Activated CD4-positive, CD25-positive, alpha-beta regulatory T cell (primary cell): ENCODE measurements at places on chromosomes 2 and 18.

DNA sequence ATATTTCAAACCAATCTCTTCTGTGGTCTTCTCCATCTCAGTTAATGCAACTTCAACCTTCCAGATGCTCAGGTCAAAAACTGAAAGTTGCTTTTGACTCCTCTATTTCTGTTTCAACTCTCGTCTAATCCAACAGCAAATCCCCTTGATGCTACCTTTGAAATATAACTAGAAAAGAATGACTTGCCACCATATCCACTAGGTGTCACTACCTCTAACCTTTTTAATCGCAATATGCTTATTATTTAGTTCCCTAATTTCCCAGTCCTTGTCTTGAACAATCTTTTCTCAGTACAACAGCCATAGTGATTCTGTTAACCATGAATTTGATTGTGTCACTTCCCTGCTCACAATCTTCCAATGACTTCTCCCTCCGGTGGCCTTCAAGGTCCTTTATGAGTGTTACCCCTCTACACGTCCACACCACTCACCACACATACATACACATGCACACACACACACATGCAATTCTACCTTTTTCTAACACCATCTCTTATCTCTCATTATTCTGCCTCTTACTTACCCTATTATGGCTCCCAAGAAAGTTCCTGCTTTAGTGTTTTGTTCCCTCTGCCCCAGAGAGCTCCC, 245.5 kb upstream of the KCNJ3 start:
- DNase-seq: no peak

- DNase-seq: no peak
Observed at GRCh38 chr2:238285653-238286082, 2.7 kb downstream of the PER2 start.

DNA sequence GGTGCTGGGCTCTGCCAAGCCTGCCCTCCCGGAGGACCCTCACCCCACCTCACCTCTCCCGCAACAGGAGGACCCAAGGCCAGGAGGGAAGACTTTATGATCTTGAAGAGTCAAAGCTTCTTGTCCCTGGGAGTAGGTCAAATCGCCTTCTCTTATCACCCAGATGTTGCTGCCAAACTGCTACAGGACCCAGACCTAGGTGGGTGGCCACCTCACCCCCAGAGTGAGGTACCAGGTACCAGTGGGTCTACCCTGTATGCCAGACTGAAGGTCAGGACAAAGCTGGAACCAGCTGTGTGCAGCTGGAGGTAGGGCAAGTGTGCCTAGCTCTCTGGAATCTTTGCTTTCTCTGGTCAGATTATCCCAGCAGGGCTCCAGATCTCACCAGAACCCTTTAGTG, 197.2 kb downstream of the ZFP36L2 start:
- DNase-seq: no peak

- DNase-seq: no peak
Observed at GRCh38 chr2:233801357-233802131, 23.4 kb downstream of the MROH2A start.

- DNase-seq: no peak
Observed at GRCh38 chr2:129695496-129695895, 284.0 kb upstream of the RAB6C start.

DNA sequence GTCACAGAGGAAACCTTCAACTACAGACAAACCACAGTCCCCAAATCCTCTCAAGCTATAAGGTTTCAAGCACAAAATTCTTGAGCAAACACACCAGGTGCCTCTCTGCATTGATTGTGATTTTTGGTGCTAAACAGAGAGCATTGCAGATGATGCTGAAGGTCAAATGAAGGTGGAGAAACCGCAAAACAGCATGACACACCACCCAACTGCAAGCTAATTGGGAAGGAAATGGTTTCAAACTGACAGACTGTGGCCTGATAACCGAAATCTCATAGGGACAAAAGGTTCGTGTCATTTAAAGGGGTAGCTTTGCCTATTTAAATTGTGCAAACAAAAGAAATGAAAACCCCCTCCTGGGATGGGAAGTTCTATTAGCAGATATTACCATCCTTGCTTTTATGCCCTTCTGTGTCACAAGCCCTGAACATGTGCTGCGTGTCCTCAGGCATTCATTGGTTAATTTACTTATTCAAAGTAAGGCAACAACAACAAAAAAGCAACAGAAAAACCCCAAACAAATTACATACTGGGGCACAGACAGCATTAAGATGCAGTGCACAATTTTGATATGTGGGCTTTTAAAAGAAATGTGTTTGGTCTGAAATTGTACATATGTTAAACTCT, 154.9 kb downstream of the AQP4 start:
- no peak for DNase-seq

DNA sequence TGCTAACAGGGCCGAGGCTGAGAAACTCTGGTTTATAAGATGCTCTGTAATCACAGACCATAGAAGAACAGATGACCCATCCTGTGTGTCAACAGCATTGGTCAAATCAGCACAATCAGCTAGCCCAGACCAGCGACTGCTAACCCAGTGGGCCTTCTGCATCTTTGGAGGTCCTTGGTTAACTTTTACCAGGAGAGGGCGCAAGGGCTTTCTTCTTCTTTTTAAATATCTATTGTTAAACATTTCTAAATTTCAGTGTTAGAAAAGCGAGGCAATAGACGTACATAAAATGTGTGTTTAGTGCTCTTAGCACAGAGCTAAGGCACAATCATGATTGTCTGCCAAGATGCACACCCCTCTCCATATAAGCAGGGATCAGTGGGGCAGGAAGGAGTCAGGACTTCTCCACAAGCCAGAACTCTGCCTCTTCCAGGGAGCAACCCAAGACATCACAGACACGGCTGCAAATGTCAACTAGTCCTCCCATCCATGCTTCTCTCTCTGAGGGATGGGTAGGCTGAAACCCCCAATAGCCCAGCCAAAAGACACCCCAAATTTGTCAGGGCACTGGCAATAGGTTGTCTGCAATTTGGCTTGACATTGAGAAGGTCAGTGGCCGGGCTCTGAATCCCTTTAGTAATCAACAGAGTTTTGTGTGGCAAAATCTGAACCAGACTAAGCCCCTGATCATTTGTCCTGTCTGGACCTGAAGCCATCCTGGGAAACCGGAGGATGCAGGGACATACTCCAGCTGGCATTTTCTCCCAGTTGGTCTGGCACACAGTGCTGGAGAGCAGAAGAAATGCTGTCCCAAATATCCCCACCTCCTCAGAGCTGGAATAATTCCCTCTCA, 188.2 kb downstream of the BCL2 start:
- peak; percentile 17 for DNase-seq

GRCh38 chr2:37637190-37637860, 34.1 kb downstream of the CDC42EP3 start:
- no peak for DNase-seq

- DNase-seq: no peak
Observed at GRCh38 chr2:144459286-144459685, 60.6 kb downstream of the ZEB2 start.

DNA sequence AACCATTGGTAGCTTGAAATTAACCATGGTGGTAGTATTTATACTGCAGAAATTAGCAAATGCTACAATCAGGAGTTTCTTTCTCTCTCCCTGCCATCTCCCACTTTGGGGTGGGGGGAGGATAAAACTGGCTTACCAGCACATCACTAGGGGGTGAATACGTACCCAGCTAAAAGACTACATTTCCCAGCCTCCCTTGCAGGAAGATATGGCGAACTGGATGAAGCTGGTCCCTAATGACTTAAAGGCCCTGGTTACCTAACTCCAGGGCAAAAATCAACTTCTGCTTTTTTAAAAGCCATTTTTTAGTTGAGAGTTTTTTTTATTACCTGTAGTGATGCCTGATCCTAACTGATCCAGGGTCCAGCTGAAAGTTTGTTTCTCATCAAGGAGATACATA, 70.3 kb upstream of the RAB12 start:
- DNase-seq: no peak
